ENCODE measurements at places on chromosomes 6 and 20.

DNA sequence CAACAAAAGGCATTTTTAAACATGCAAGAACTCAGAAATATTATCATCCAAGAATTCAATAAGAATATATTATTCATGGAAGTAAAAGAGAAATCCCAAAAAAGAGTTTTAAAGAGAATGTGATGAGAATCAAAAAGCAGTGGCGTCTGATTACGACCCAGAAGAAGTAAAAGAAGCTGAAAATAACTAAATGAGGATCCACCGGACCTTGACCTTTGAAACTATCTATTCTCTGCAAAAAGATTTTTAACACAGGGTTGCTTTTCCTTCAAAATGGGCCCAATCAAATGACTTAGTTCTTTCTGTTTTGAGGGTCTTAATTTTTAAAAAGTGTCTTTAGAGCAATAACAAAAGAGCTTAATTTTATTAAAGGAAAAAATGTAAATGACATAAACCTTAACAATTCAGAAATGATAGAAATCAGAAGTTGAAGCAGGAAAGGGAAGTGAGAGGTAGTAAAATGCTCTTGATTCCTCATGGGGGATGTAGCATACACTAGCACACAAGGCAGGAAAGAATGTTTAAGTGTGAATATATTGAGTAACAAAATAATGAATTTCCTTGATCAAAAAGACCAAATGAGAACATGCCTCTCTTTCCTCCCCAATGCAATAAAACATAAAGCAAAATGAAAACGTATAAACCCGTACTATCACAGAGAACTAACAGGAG lies 223.1 kb upstream of the PRDM1 start:
- no peak for ATAC-seq

DNA sequence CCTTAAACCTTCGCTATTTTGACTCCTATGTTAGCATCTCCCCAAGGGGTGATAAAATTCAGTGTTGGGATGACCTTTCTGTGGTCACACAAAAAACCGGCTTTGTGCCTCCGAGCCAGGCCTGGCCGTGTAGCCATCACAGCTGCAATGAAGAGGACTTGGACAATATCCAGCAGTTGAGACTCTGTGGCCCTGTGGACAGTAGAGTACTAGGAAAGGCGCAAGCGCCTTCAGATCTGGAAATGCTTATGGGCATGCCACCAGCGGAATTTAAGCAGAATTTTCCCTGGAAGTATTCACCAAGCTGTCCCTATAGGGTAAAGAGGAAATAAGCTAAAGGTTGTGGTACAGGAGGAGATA lies 63.3 kb upstream of the SLC2A12 start:
- ATAC-seq: no peak

GRCh38 chr20:52924411-52925271 lies 47.5 kb upstream of the TSHZ2 start:
- no peak for ATAC-seq

DNA sequence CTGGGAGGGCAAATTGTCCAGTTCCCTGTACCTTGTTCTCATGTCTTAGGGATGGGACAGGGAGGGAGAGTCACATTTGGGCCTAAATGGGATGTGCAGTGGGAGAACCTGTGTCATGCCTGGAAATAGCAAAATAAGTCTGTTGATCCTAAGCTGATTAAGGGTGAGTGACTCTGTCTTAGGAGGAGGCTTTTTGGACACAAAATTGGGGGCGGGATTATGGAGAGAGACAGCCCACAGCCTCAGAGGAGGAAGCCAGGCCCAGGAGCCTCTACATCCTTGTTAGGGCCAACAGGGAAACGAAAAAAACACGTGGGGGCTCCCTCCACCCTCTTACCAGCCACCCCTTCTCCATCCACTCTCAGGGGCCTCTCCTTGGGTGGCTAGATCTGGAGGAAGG lies 2.2 kb downstream of the KCNB1 start:
- ATAC-seq: no peak

GRCh38 chr6:72977114-72977513 lies 248.2 kb downstream of the KHDC1L start:
- ATAC-seq: no peak

DNA sequence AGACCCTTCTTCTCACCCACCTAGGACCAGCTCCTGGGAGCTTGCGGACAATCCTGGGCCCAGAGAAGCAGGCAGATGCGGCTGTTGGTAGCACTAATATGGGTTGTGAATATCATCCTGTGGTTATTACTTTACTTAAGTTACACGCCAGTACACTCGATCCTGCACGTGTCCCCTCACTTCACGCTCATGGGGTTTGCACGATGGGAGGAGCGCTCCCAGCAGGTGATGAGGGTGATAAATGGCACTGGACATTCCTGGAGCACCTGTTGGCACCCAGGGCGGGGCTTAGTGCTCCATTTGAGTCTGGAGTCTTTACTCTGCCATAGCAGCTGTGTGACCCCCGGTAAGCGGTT lies 335.1 kb downstream of the PREX1 start:
- no peak for ATAC-seq

DNA sequence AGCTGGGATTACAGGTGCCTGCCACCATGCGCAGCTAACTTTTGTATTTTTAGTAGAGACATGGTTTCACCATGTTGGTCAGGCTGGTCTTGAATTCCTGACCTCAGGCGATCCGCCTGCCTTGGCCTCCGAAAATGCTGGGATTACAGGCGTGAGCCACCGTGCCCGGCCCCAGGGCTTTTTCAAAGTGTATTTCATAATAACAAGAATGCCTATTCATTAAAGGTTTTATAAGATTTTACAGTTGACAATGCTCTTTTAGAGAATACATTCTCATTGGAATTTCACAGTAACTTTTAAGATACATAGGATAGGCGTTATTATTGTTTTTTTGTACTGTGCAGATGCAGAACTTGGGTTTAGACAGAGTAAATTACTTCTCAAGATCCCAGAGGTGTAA lies 52.6 kb upstream of the PTPRK start:
- ATAC-seq: no peak

GRCh38 chr20:32037929-32038328 lies 14.1 kb upstream of the HCK start:
- no peak for ATAC-seq
